ENCODE measurements at places on chromosomes 5 and 9.
A peak's percentile ranks its signal among the peaks of the same experiment; 100 is the strongest.

DNA sequence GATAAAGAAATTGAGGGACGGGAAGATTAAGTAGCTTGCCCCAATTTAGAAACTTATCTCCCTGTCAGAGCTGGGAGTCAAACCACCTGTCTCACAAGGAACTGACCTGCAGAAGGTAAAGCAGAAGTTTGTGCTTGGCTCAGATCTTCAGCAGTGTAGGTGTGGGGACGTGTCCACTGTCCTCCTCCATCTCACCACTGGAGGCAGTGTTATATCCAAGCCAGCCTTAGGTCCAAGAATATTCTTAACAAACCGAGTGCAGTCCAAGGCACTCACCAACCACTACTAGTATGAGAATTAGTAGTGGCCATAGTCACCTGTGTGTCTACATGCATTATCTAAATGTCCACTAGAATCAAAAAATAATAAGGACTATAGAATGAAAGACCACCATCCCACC is 86.3 kb upstream of the IRX1 start:
- DNase-seq: no peak

DNA sequence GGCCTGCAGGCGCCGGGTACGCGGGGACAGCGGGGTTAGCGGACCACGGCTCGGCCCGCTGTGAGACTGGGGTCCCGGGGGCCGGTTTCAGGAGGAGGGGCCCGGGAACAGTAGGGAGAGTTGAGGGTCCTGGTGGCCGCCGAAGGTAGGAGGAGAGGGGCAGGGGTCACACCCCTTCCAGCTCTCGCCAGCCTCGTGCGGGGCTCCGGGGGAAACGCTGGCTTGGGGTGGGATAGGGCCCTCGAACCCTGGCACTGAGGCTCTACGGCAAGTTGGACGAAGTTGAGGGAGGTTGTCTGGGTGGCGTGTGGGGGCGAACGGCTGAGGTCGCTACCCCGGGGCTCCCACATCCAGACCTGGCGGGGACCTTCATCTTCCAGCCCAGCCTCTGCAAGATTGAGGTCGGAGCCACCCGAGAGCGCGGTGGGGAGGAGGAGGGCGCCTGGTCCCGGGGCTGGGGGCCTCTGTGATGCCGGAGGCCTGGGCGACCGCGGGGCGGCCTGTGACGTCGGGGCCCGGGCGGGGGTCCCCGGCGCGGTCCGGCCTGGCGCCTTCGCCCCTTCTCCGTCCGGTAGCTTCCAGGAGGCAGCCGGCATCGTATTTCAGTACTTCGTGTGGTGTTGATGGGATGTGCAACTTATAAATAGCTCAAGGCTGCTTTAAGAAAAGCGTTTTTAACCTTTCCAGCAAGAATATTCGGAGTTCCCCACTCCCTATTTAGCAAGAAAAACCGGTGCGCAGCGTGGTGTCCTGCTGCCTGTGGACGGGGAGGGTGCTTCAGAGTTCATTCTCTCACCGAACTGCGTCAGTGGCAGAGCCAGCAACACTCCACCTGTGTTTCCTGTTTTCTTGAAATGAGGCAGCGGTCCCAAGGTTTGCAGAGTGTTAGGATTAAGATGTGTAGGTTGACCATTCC is 902 bp downstream of the HABP4 start:
- DNase-seq: peak; percentile 66

DNA sequence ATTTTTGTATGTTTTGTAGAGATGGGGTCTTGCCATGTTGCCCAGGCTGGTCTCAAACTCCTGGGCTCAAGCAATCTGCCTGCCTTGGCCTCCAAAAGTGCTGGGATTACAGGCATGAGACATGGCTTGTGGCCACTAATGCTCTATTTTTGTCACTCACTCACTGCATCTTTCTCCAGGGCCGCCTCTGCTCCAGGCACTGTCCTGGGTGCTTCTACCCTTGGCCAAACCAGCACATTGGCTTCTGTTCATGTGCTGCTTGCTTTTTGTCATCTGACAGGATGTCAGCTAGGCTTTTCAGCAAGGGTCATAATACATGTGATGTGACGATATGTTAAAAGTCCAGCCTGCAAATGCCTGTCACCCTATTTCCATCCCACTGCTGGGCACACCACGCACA is 3.2 kb downstream of the ODF2 start:
- no peak for DNase-seq

- no peak for DNase-seq
Measured at GRCh38 chr9:11931109-11931508, 762.1 kb upstream of the TYRP1 start.

- DNase-seq: no peak
Measured at GRCh38 chr9:119859128-119859527, 489.9 kb upstream of the BRINP1 start.

GRCh38 chr9:16001856-16002255 is 449.0 kb downstream of the CCDC171 start:
- DNase-seq: no peak

DNA sequence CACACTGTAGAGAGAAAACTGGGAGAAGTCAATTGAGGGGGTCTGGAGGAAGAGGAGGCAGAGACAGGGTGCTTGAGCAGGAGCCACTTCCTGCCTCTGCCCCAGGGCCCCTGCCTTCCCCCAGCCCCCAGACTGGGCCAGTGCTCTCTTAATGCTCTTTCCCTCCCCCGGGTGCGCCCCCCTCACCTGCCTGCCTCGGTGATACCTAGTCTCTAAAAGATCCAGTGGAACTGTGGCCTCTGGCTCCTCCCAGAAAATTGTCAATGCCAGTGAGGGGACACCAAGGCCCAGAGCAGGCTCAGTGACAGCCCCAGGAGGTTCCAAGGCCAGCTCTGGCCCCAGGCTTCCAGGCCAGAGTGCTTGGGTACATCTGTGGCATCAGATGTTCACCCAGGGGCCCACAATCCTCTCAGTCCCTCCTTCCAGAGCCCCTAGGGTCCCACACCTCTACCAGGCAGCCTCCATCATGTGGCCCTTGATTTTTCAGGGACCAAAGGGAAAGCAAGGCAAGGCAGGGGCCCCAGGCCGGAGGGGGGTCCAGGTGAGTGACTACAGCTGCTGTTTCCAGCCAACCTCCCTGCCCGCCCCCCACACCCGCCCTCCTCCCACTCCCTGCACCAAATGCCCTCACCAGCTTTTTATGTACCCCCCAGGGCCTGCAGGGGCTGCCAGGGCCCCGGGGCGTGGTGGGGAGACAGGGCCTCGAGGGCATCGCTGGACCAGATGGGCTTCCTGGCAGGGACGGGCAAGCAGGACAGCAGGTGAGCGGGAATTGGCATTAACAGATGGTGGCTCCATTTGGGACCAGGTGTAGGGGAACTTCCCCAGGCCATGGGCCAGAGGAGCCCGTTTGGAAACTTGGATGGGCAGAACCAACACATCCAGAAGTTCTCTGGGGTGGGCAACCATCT is 33.1 kb upstream of the ORM1 start:
- peak; percentile 62 for DNase-seq

- no peak for DNase-seq
Measured at GRCh38 chr5:39471836-39472508, 47.2 kb upstream of the DAB2 start.

- peak; percentile 40 for DNase-seq
Measured at GRCh38 chr5:1761453-1761755, 38.2 kb downstream of the MRPL36 start.

GRCh38 chr5:128349044-128349858 is 188.8 kb downstream of the FBN2 start:
- DNase-seq: no peak

DNA sequence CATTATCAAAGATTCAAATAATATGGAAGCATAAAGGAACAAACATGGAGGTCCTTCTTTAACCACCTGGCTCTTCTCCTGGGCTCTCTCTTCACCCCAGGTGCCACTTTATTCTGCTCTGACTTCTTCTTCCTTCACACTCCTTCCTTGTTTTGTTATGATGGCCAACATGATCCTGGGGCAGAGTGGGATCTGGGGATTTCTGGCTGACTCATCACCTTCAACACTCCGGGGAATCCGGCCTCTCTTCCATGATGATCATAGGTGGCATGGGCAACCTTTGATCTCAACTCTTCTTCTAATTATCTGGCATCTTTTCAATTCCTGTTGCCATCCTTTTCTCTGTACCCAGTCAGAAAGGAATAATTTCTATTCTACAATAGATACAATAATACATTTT is 62.1 kb upstream of the TRPC7 start:
- DNase-seq: no peak

- no peak for DNase-seq
Measured at GRCh38 chr5:54249210-54250028, 61.0 kb downstream of the ARL15 start.

DNA sequence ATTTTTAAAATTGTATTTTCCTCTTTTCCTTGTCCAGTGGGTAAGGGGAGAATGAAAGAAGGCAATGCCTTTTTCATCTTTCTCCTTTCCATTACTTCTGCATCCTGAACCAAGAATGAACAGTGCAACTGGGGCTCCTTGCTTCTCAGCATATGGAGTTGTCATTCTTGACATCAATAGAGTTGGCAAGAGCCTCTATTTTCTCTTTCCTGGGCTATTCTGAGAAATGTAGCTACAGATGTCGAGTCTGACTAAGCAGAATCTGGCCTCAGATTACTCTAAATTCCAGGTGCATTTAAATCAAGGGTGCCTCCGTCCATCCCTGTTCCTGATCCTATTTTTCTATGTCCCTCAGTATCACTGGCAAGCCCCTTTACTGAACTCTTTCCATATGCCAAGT is 244.8 kb downstream of the GLIS3 start:
- no peak for DNase-seq

DNA sequence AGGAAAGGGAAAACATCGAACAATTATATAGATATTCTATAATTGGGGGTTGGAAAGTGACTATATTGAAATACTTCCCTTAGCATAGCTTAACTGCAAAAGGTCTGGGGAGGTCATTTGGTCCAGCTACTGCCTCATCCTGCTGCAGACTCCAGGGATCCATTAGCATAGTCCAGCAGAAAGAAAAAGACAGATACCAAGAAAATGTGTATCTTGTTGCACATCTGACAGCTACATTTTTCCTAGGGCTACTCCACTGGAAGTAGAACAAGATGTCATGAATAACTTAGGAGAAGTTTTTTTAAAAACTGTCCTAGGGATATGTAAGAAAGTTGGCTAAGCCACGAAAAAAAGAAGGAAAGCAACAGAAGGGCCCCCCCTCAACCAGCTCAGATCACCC is 92.9 kb upstream of the SLC30A5 start:
- no peak for DNase-seq

- DNase-seq: no peak
Measured at GRCh38 chr9:2013743-2014475, 1.2 kb upstream of the SMARCA2 start.

DNA sequence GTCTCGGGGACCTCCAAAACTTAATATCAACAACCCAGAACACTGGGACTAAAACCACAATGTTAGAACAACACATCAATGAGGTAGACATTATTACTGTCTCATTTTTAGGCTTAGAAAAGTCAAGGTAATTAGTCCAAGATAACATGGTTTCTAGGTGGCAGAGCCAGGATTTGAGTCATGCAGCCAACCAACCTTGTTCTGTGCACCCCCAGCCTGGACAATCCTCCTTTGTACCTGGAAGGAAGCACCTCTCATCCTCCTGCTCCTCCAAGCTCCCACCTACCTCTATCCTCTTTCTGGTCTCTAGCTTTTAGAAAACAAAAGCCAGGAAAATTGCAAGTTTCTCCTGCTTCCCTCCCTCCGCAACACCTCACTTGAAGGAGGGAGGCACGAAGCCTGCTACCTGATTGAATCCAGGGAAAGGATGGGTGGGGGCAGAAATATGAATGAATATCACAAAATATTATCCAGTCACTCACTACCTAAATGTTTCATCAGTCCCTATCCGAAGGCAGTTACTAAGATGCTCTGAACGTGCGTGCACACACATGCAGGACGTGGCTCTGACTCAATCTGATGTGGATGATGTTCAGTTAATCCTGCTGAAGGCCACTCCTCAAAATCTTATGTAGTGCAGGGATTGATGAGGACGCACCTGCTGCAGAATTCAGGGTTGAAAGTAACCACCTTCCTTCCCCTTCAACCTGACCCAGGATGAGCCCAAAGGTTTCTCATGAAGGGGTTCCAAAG is 26.3 kb upstream of the TTC1 start:
- no peak for DNase-seq

DNA sequence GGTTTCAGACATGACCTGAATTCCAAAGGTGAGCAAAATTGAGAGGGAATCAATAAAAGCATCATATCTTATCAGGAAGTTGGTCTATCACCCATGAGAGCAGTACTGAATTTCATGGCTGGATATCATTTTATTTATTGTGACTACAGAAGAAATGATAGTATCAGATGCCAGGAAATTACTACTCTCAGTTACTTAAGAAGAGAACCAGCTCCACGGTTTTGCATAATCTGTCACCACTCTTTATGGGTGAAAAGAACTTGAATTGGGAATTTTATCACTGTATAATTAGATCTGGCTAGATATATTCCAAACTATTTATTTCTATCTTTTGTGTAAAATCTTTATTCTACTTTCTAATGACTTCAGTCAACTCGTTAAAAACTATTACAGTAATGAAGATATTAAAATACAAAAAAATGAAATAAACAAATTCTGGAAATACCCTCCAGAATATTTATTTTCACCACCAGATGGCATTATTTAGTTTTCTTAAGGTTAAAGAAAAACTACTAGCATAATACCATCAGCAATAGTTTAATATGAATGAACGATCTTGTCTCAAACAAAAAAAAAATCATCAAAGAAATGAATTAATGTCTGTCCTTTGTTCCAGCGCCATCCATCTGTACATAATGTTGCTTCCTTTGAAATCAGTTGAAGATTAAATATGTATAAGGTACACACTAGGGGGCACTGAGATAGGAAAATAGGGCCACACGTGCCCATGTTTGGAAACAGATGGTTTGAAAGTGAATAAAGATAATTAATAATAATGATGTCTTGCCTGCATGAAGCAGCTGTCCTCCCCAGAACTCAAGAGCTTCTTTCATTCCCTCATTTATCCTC is 84.7 kb upstream of the SLCO6A1 start:
- DNase-seq: no peak

DNA sequence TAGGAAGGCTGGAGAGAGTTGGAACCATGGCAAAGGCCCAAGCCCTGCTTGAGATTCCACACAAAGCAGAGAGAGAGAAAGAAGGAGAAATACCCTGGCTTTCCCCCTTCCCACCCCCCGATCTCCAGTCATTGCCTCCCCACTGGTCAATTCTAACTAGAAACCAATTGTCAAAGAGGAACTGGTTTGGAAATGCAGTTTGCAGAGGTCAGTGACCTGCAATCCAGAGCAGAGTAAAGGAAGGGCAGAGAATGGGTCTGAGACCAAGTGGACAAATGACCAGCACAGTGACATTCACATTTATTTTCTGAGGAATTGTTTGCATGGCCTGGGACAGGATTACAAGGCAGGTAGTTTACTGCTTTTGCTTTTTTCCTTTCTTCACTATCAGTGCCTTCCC is 37.5 kb upstream of the ZFYVE16 start:
- no peak for DNase-seq

DNA sequence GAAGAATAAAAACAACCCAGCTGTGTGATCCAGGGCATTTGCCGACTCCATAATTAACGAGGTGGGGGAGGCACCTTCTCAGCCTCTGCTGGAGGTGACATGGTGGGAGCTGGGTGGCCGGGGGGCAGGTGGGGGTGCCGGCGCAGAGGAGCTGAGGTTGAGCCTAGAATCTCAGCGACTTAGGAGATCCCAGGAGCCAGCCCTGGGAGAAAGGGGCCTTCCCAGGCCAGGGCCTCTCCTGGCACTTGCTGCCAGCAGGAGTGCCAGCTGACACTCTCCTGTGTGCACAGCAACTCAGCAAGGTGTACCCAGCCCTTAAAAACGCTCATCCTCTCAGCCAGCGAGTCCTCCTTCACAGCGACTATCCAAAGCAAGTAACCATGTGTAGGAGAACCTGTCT is 62.8 kb upstream of the FCN1 start:
- DNase-seq: peak; percentile 44

Measured in left forelimb (tissue), 1 donor.